Stimulated activated CD8-positive, alpha-beta memory T cell treated with anti-CD3 and anti-CD28 coated beads, Interleukin-7, amount 100 ng/mL, for 48 hours (primary cell): ENCODE measurements at places on chromosomes 2 and 18.
A peak's percentile ranks its signal among the peaks of the same experiment; 100 is the strongest.

GRCh38 chr18:35581898-35582641 is 530 bp downstream of the GALNT1 start:
- no peak for DNase-seq

DNA sequence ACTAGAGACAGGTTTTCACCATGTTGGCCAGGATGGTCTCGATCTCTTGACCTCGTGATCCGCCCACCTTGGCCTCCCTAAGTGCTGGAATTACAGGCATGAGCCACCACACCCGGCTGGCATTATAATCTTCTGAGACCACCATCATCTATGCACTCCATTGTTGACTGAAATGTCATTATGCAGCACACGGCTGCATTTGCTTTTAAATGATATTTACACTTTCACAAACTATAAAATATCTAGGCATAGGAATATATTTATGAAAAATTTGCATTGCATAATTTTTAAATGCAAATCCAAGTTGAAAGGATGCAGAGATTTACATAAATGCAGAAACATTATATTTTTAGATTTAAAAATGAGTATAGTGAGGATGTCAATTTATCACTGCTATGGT is 30.0 kb upstream of the ANKRD44 start:
- no peak for DNase-seq

DNA sequence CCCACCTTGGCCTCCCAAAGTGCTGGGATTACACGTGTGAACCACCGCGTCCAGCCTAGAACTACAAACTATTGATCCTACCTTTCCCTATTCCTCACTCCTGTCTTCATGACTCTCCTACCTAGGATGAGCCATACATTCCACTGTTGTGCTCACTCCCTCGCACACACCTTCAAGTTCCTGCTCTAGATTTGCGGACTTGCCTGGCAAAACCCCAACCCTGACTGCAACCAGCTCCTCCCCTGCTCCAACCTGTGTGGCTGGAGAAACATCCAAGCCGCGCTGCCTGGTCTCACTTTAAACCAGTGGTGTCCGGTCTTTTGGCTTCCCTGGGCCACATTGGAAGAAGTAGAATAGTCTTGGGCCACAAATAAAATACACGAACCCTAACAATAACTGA is 5.0 kb upstream of the DNPEP start:
- no peak for DNase-seq

DNA sequence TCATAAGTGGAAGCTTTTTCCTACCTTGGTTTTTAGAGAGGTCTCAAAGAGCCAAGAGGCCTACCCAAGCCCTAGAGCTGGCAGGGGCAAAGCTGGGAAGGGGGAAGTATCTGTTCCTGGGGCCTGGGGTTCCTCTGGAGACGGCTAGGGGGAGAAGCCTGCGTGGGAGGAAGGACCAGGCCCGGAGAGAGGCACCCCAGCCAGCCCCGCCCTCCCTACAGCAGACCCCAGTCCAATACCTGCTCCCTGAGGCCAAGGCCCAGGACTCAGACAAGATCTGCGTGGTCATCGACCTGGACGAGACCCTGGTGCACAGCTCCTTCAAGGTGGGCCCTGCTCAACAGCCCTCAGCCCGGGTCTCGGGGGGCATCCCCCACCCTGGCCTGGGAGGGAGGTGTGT is 2.2 kb downstream of the CTDSP1 start:
- DNase-seq: no peak

DNA sequence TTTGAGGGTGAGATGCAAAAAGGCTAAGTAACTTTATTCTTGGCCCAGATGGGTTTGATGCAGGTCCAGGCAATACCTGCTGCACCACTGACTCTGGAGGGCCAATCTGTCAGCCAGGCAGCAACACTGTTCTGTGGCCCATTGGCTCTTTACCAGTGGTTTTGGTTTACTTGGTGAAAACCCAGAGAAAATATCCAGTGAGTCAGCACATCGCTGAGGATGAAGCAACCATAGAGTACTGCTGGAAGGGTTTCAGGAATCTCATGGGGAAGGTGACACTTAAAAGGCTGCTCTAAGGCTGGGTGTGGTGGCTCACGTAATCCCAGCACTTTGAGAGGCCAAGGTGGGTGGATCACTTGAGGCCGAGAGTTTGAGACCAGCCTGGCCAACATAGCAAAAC is 192.5 kb upstream of the FAM98A start:
- DNase-seq: no peak

DNA sequence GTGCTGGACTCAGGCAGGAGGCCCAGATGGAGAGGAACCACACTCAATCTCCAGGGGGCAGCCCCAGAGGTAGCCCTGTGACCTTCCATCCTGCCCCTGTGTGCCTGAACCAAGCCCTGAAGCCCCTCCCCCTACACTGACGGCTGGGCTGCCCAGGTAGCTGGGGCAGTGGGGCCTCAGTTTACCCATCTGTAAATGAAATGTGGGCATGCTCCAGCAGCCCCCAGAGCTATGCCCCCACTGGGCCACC is 15.8 kb downstream of the CROCC2 start:
- no peak for DNase-seq

- DNase-seq: no peak
Observed at GRCh38 chr18:31454066-31454708, 6.6 kb downstream of the DSG3 start.

DNA sequence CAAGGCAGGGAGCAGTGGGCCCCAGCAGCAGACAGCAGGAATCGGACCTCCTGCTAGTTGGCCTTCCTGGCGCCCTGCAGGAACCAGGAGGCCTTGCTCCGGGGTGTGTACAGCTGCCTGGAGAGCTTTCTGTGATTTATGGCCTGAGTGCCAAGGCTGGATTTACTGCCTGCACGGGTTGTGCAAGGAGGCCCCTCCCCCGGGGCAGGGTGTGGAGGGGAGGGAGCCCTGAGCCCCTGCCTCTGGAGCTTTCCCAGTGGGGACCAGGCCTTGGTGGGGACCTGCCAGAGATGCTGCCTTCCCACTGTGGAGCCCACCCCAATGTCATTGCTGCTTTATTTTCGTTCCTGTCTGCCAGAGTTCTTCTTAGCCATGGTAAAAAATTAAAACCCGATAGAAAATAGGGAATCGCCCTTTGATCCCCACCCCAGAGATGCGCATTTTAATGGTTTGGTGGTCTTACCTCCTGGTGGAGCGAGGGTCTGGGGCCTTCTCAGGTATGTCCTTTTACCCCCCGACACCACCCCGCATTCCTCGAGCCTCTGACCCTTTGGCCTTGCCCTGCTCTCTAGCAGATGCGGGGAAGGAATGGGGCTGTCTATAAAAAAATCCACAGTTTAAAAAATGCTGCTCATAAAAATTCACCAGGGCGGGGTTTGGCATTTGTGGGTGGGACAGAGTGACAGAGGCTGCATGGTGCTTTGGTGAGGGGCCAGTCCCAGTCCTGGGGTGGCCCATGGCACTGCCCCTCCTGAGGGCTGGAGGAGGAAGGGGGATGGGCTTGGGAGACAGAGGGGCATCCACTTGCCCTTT is 6.9 kb upstream of the RALB start:
- no peak for DNase-seq

GRCh38 chr2:191566344-191566743 is 111.6 kb upstream of the NABP1 start:
- DNase-seq: peak; percentile 42

DNA sequence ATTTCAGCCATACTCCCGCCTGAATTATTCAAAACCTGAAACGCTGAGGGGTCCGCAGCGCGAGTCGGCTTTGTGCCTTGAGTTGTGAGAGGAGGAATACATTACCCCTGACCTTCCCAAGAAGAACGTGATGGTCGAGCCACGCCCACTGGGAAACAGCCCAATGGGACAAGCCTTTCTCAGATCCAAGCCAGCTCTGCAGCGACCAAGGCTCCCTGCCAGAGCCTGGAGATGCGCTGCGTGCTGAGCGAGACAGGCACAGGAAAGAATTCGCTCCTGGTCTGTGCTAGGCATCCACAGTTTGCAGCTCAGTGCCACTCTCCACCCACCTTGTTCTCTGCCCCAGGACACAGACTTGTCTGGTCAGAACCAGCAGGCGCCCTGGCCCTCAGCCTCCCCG is 74.1 kb upstream of the GLI2 start:
- no peak for DNase-seq

GRCh38 chr2:40719414-40719813 is 267.5 kb upstream of the SLC8A1 start:
- no peak for DNase-seq

DNA sequence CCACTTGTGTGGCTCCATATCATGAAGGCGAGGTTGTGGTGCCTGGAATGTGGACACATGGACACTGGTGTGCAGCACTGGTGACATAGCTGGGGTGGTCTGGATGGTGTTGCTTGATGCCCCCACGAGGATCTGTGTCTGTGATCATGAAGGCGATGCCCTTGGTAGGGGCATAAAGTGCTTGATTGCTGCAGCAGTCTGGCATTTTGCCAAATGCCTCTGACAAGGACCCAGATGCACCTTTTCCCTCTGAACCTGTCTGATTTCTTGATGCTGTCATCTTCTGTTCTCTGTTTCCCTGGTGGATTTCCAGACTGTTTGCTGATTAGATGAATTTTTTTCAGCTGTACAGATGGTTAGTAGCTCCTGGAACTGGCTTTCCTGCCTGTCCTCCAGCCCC is 752.0 kb upstream of the HS6ST1 start:
- DNase-seq: no peak

- DNase-seq: no peak
Observed at GRCh38 chr2:227973241-227973640, 101.8 kb downstream of the DAW1 start.

- no peak for DNase-seq
Observed at GRCh38 chr2:201925056-201925455, 108.6 kb upstream of the FZD7 start.
